ENCODE measurements at places on chromosomes 6 and 20.
A peak's percentile ranks its signal among the peaks of the same experiment; 100 is the strongest.

DNA sequence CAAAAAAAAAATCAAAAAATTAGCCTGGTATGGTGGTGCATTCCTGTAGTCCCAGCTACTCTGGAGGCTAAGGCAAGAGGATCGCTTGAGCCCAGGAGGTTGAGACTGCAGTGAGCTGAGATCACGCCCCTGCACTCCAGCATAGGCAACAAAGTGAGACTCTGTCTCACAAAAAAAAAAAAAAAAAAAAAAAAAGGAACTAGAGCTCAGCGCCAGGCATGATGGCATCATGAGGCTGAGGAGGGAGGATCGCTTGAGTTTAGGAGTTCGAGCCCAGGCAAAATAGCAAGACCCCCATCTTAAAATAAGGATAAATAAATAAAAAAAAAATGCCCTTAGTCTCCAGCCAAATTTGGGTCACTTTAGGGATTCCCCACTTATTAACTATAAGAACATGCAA, 40.4 kb upstream of the PIM1 start:
- no peak for DNase-seq

DNA sequence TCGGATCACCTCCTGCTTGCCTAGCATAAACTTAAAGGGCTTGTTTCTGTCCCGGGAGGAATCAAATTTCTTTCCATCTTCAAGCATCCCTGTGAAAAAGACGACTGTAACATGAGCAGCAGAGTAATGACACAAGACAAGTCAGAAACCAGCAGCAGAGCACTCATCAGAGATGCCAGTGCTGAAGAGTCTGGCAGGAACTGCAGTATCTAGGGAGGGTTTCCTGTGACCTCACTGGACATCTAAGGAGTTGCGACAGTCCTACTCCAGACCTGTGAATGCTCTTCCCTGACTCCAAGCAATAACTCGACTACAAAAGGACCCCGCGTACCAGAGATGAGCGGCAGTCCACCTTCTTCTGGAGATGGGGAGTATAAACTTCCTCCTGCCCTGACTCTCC, 17.3 kb downstream of the FKBP1A start:
- DNase-seq, result peak; percentile 23

DNA sequence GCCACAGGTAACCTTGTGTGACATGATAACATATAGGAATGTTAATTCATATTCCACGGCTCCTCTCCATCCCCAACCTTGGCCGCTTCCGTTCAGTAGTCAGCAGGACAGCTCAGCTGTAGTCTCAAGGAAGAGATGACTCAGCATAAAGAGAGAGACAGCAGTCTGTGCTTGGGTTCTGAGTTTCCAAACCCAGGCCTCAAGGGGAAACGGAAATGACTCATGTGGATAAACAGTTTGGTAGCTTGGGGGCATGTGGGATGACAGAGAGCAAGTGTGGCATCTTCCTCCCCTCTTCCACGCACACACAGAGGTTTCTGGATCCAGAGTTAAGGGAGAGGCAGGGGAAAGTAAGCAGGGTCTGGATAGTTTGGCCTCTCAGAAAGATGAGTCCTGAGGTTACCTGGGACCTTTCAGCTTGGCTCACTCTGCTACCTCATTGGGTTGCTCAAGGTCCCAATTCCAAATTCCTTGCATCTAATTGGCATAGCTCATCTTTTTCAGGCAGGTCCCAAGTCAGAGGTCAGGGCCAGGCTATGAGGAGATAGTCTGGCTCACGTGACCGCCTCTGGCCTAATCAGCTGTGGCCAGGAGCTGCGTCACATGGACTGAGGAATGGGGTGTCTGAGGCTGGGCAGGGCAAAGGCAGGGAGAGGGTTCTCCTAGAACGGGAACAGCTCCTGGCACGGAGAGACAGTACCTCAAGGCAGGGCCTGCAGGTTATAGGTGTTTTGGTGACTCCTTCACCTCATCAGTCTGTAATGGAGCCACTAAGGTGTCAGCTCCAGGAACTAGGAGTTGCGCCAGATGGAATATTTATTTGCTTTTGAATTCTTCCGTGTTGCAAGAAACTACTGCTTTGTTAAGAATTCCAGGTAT, 36.5 kb upstream of the MLN start:
- DNase-seq, result peak; percentile 98

DNA sequence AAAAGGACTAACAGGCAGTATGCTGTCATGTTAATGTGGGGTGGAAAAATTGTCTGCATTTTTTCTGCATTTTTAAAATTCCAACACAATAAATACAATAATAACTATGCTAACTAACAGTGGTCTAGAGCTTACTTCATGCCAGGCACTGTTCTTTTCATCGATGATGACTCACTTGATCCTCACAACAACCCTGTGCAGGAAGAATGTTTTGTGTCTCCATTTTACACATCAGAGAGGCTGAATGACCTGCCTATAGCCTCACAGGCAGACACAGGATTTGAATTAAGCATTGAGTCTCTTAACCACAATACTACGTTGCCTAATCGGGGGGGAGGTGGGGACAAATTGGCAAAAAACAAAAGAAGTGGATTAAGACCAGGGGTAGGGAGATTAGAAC, 26.9 kb upstream of the FANCE start:
- no peak for DNase-seq

- DNase-seq, result no peak
Observed at GRCh38 chr6:42981836-42982235, 2.5 kb upstream of the PPP2R5D start.

GRCh38 chr20:54469952-54470351, 5.4 kb upstream of the DOK5 start:
- no peak for DNase-seq

- no peak for DNase-seq
Observed at GRCh38 chr20:50240092-50240491, 49.5 kb downstream of the CEBPB start.

- no peak for DNase-seq
Observed at GRCh38 chr6:161414180-161414579, 140.3 kb upstream of the AGPAT4 start.

DNA sequence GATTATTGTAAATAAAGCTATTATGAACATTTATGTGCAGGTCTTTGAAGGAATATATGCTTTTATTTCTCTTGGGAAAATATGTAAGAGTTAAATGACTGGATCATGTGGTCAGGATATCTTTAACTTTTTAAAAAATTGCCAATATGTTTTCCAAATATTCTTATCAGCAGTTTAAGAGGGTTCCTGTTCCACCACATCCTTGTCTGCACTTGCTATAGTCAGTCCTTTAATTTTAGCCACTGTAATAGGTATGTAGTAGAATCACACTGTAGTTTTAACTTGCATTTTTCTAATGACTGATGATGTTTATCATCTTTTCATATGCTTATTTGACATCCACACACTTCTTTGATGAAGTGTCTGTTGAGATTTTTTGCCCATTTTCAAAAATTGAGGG, 23.6 kb upstream of the HIVEP2 start:
- no peak for DNase-seq

GRCh38 chr6:141301779-141302178, 830.9 kb upstream of the GJE1 start:
- DNase-seq, result peak; percentile 34

GRCh38 chr20:7207186-7207798, 439.8 kb downstream of the BMP2 start:
- DNase-seq, result peak; percentile 41

- DNase-seq, result no peak
Observed at GRCh38 chr6:142728910-142729481, 216.0 kb downstream of the HIVEP2 start.

DNA sequence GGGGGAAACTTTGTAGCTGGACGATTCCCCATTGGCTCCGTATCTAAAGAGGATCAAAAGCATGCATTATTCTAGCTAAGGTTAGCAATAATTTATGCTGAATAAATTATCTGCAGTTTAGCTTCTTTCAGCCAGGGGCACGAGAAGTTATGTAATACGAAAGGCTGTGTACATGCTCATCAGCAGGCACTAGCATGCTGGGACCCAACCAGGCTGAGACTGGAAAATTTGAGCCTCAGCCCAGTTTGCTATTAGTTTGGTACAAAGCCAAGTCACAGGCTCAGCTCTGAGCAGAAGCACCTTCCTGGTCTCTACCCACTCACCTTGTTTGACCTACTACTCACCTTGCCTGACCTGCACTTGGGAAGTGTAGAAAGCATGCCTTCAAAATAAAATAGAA, 328.1 kb upstream of the ARID1B start:
- peak; percentile 73 for DNase-seq

DNA sequence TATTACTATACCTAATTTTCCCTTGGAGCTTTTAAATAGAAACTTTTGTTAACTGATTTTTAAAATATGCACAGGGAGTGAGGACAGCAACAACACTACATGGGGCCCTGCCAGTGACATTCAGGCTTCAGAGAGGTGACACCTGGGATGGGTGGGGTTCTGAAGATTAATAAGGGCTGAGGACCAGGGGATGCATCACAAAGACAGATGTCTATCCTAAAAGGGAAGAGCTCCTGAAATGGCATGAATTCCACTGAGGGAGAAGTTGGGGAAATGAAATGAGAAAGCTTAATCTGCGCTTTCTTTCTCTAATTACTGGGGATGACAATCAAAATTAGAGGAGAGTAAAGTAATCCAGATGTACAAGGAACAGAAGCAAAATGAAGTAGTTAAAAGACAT, 162.8 kb downstream of the BTBD9 start:
- DNase-seq, result no peak

- DNase-seq, result no peak
Observed at GRCh38 chr6:41705311-41705995, 30.0 kb downstream of the TFEB start.

GRCh38 chr20:19934792-19935491, 82.2 kb upstream of the NAA20 start:
- DNase-seq, result peak; percentile 80

DNA sequence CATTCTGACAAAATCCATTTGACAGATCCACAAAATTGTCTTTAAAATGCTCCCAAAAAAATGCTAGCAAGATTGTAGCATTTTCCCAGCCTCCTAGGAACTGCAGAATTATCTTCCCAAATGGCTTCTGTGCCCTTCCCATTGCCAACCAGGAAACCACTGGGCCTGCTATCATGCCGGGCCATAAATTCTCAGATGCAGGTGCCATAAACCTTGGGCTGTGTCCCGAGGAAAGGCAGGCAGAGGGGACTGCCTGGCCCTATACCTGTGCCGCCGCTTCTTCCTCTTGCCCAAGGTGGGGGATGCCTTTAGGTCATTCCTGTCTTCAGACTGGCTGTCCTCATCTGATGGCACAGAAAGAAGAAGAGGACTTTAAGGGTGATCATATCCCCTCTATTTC, 2.8 kb downstream of the VSX1 start:
- DNase-seq, result no peak

DNA sequence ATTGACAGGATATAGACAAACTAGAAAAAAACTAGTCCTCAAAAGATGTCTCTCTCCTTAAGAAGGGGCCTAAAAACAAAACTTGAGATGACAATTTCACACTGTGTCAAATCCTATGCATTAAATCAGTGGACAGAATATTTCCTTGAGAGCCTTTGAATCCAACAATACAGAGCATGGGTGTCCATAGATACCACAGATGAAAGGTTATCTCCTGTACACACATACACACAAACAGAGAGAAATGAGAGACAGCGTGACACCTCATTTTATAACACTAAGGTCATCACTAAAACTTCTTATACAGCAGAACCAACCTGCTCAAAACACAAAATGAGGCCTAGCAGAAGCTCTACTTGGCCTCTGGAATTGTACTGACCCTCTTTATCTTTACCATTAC, 55.5 kb downstream of the MAP7 start:
- no peak for DNase-seq

DNA sequence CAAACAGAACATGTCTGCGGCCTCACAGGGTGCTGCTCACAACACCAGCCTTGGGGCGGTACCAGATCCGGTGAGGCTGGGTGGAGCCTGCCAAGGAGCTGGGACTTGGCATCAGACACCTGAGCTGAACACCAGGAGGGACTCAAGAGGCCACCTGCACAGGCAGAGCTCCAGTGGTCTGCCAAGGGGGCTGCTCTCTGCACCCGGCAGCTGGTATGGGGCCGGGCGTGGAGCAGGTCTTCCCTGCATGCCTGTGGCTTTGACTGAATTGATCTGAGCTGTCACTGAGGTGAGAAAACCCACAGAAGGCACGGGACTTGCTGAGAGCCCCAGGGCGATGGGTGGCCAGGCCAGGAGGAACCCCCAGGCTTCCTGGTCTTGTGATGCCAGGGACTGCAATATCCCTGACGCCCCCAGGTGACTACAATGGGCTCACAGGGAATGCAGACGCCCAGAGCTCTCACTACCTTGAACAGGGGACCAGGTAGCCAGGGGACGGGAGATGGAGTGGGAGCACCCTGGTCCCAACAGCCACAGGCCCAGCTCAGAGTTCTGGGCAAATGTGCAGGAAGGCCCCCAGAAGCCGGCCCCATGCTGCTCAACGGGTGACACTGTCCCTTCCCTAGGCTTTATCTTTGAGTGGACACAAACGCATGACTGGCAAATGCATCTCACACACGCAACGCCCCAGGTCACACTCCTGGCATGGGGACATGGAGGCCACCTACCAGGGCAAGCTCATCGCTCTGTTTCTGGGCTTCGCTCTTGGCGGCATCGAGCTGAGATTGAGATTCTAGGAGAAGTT, 48.2 kb downstream of the DSTN start:
- DNase-seq, result no peak

DNA sequence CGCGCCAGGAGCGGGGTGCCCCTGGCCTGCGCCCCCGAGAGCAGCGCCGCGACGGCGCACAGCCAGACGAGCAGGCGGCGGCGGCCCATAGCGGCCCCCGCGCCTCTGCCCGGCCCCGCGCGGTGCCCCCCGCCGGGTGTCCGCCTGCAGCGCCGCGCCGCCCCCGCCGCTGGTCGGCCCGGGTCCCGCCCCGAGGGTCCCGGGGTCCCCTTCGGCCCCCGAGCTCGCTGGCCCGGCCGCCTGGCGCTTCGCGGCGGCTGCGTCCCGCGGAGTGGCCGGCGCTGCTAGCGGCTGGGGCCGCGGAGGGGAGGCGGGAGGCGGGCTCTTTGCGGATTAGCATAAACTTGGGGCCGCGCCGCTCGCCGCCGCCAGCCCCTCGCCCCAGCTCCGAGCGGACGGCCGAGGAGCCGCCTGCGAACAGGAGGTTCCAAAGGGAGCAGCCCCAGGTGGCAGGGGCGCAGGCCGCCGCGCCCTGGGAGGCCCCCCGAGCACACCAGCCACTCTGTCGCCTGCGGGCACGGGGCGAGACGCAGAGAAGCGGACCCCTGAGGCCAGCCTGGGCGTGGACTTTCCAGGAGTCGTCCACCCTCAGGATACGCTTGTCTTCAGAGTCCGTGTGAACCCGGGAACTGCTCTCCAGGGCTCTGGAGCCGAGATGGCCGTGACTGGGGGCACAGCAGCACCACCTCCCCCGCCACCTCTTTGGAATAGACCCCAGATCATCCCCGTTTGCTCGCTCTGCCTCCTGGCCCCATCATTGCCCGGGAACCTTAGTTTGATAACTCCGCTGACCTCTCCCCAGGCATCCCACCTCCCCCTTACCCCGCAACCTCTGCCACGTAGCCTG, at the start of gene EMILIN3:
Gene EMILIN3 (minus strand): TSS at position 273 of the 847 bp plus-strand sequence. CDS start 184 bp downstream, at position 89.
- DNase-seq, result no peak

GRCh38 chr20:63457737-63458136, 14.7 kb downstream of the KCNQ2 start:
- peak; percentile 12 for DNase-seq

DNA sequence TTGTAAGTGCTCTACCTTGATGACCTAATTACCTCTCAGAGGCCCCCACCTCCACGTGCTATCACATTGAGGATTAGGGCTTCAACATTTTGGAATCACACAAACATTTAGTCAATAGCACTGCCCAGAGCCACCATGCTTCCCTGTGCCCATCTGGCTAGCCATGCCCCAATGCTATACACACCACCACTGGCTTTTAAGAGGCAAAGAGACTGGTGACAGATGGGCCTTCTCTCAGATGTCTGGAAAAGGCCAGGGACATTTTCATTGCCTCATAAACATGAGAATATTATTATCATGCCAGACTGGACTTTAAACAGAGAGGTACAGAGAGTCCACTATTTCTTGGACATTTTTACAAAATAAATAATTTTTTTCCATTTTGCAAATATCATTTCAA, 29.8 kb downstream of the TRMT6 start:
- no peak for DNase-seq

Data from bronchial epithelial cell (primary cell).